ENCODE measurements at places on chromosomes 2 and 18. TPM values are rescaled to one million over a fixed set of nuclear protein-coding genes. Genes with fewer than 3 reads are reported as not detected.
A peak's percentile ranks its signal among the peaks of the same experiment; 100 is the strongest.

HOXD11 gene
- not detected for polyA plus RNA-seq

SLC9A4 gene
- not detected for polyA plus RNA-seq

CCDC148 gene
- 0.13 TPM for polyA plus RNA-seq

FZD7 gene
- 2.4 TPM for polyA plus RNA-seq

ZNF142 gene
- 4.5 TPM for polyA plus RNA-seq

CCDC102B gene
- polyA plus RNA-seq = 0.25 TPM

ADD2 gene
- not detected for polyA plus RNA-seq

DQX1 gene
- 10.2 TPM for polyA plus RNA-seq

LDLRAD4 gene
- not detected for polyA plus RNA-seq

GRCh38 chr2:162074928-162075688, 1.1 kb upstream of the DPP4 start:
- no peaks in the 10 kb centered on the region for H3K27me3 ChIP-seq
- no peak overlapping the region for H3K27ac ChIP-seq
- no peaks in the 10 kb centered on the region for H3K36me3 ChIP-seq
- H3K4me1 ChIP-seq = peaks cover 12% of the 10 kb centered on the region
- DNase-seq = no peak

DNA sequence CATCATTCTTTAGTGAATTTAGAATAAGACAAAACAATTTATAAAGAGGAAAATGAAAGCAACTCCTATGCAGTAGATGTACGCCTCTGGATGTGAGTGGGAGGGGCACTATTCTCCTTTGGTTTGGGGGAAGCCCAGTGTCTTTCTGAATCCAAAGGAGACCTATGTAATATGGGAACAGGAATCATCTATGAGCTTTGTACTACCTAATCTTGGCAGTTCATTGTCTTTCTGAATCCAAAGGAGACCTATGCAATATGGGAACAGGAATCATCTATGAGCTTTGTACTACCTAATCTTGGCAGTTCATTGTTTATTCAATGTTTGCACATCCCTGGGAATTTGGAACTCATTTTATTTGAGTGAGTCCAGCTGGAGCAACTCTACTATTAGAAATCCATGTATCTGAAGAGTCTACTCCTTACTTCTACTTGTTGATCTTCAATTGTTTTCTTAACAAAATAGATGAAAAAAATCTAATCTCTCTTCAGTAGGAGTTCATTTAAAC, 401.1 kb upstream of the LRATD1 start:
- H3K27me3 ChIP-seq = no peaks in the 10 kb centered on the region
- no peak overlapping the region for H3K27ac ChIP-seq
- H3K36me3 ChIP-seq = no peaks in the 10 kb centered on the region
- H3K4me1 ChIP-seq = no peaks in the 10 kb centered on the region
- H3K4me3 ChIP-seq = no peak overlapping the region
- DNase-seq = no peak

DNA sequence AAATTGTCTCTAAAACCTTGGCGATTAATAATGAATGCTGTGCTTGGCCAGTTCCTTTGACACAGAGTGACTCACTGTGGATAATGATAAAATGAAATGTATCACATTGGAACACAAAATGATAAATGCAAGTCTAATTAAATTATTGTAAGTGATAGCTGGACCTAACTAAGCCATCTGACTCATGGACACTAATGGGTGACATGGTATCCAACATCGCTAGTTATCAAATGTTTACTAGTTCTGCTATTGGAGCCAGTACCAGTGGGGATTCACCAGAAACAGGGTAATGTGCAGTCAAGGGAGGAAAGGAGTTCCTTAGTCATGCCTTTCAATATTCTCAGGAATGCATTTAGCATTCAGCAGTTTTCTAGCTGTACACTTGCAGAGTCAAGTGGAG, 736.3 kb upstream of the ACVR2A start:
- H3K27ac ChIP-seq = no peak overlapping the region
- H3K4me1 ChIP-seq = peaks cover 2% of the 10 kb centered on the region
- no peak for DNase-seq
- no peak overlapping the region for H3K4me3 ChIP-seq
- H3K36me3 ChIP-seq = no peaks in the 10 kb centered on the region

- no peak overlapping the region for H3K4me3 ChIP-seq
- no peak for DNase-seq
- no peak overlapping the region for H3K27ac ChIP-seq
- H3K27me3 ChIP-seq = no peaks in the 10 kb centered on the region
Observed at GRCh38 chr2:134408386-134408785, 154.5 kb downstream of the MGAT5 start.

- H3K4me3 ChIP-seq = no peak overlapping the region
- H3K4me1 ChIP-seq = peaks cover 18% of the 10 kb centered on the region
- DNase-seq = no peak
- H3K36me3 ChIP-seq = no peaks in the 10 kb centered on the region
- H3K27ac ChIP-seq = peak overlapping the region; percentile 68
- no peaks in the 10 kb centered on the region for H3K27me3 ChIP-seq
Observed at GRCh38 chr2:161077367-161078210, 82.6 kb upstream of the TANK start.

- H3K4me1 ChIP-seq = peaks cover 23% of the 10 kb centered on the region
- no peak overlapping the region for H3K4me3 ChIP-seq
- H3K27ac ChIP-seq = no peak overlapping the region
- H3K27me3 ChIP-seq = no peaks in the 10 kb centered on the region
- no peak for DNase-seq
Observed at GRCh38 chr18:12031846-12032245, 50.5 kb downstream of the IMPA2 start.

- no peaks in the 10 kb centered on the region for H3K27me3 ChIP-seq
- no peak overlapping the region for H3K27ac ChIP-seq
- no peak for DNase-seq
- H3K36me3 ChIP-seq = no peaks in the 10 kb centered on the region
- H3K4me1 ChIP-seq = peaks cover 9% of the 10 kb centered on the region
Observed at GRCh38 chr2:224966613-224967012, 75.7 kb downstream of the DOCK10 start.

DNA sequence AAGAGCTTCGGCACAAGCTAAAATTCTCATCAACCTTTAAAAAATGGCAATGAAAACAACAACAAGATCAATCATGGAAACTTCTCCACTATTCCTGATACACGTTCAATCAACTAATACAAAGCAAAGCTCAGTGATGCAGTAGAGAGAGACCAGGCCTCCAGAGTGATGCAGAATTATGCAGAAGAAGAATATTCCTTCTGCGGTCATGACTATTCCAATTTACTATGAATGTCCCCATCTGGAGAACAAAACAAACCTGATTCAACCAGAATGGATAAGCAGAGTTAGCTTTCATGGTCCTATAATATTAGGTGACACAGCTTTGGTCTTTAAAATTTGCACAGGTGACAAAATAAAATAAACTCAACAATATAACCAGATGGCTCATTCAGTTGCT, 12.5 kb upstream of the MBOAT2 start:
- no peaks in the 10 kb centered on the region for H3K36me3 ChIP-seq
- no peaks in the 10 kb centered on the region for H3K27me3 ChIP-seq
- no peak for DNase-seq
- H3K4me1 ChIP-seq = no peaks in the 10 kb centered on the region
- no peak overlapping the region for H3K4me3 ChIP-seq

DNA sequence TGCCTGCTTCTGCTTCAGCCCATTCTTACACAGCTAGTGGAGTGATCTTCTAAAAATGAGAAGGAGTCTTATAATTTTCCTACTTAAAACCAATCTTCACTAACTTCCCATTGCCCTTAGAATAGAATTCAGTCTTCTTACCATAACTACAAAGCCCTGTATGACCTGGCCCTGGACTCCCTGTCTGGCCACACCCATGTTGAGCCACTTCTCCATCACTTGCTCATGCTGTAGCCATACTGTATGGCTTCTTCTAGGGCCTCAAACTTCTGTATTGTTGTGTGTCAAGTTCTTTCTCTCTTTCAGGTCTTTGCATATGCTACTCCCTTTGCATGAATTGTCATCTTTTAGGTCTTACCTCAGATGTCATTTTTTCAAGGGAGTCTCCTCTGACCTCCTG, 11.2 kb downstream of the DGUOK start:
- H3K27me3 ChIP-seq = no peaks in the 10 kb centered on the region
- no peak overlapping the region for H3K4me3 ChIP-seq
- no peak for DNase-seq
- H3K4me1 ChIP-seq = peaks cover 70% of the 10 kb centered on the region
- peak overlapping the region; percentile 85 for H3K27ac ChIP-seq

DNA sequence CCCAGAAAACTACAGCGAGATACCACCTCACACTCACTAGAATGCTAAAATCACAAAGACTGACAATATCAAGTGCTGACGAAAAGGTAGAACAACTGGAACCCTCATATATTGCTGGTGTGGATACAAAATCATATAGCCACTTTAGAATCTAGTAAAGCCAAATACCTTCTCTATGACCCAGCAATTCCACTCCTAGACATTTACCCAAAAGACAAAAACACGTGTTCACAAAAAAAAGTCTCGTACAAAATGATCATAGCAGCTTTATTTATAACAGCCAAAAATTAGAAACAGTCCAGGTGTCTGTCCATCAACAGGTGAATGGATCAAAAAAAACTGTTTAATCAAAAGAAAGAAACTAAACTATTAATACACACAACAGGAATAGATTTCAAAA, 126.6 kb downstream of the ZFP36L2 start:
- no peak overlapping the region for H3K4me3 ChIP-seq
- no peak for DNase-seq
- no peak overlapping the region for H3K27ac ChIP-seq
- no peaks in the 10 kb centered on the region for H3K27me3 ChIP-seq
- H3K4me1 ChIP-seq = peaks cover 13% of the 10 kb centered on the region

GRCh38 chr2:237491515-237492118, 4.6 kb downstream of the MLPH start:
- no peak for DNase-seq
- no peak overlapping the region for H3K4me3 ChIP-seq
- H3K4me1 ChIP-seq = peaks cover 19% of the 10 kb centered on the region
- H3K36me3 ChIP-seq = no peaks in the 10 kb centered on the region
- no peak overlapping the region for H3K27ac ChIP-seq
- H3K27me3 ChIP-seq = peaks cover 23% of the 10 kb centered on the region

DNA sequence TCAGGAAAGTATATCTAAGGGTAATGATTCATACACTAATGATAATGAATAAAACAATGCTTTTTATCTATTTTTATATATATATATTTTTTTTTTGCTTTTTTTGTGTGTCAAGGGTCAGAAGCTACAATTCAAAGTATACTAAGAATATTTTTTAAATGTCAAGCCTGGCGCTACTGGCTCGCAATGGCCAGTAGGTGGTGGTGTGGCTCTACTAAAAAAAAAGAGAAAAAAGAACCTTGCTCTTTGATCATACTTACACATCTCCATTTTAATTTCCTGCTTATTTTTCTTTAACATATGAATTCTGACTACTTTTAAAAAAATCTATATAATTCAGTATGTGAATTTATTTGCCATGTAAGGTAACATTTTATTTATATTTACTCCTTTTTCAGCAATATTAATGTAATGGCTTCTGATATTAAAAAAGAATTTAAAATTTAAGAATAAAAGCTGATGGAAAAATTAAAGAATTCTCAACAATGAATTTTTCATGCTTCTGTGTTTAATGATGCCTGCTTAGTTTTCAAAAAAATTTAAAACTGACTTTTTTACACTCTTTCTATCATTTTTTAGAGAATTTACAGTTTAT, 232.9 kb downstream of the GULP1 start:
- H3K4me1 ChIP-seq = no peaks in the 10 kb centered on the region
- no peak for DNase-seq
- no peak overlapping the region for H3K4me3 ChIP-seq
- H3K27ac ChIP-seq = no peak overlapping the region
- no peaks in the 10 kb centered on the region for H3K27me3 ChIP-seq

DNA sequence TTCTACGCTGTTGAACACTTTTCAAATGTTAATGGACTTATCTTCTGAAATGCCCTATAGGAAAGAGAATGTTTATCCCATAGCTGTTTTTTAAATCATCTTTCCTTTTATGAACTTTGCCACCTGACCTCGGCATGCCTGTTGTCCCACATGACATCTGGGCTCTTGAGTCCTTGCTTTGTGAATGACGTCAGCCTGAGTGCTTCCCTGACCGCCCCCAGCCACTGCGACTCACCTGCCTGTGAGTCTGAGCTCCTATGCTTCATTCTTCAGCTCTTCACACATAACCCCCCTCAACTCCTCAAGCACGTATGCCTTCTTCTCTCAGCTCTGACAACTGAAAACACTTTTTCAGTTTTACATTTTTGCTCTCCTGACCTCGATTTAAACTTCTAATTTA, 166.8 kb downstream of the DCDC2C start:
- H3K27ac ChIP-seq = no peak overlapping the region
- no peak for DNase-seq
- H3K36me3 ChIP-seq = no peaks in the 10 kb centered on the region

DNA sequence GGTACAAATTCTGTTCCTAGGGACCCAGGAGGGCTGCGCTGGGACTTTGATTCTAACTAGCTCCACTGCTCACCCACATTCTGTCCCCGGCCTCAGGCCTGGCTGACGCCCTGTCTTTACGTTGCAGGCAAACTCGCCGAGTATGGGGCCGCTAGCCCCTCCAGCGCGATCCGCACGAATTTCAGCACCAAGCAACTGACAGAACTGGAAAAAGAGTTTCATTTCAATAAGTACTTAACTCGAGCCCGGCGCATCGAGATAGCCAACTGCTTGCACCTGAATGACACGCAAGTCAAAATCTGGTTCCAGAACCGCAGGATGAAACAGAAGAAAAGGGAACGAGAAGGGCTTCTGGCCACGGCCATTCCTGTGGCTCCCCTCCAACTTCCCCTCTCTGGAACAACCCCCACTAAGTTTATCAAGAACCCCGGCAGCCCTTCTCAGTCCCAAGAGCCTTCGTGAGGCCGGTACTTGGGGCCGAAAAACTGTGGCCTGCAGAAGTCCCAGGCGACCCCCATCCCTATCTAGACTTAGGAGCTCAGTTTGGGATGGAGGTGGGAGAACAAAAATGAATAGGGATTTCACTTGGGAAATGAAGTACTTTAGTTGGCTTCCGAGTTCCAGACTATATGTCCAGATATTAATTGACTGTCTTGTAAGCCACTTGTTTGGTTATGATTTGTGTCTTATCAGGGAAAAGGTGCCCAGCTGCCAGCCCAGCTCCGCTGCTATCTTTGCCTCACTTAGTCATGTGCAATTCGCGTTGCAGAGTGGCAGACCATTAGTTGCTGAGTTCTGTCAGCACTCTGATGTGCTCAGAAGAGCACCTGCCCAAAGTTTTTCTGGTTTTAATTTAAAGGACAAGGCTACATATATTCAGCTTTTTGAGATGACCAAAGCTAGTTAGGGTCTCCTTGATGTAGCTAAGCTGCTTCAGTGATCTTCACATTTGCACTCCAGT, 1.5 kb downstream of the HOXD1 start:
- peaks cover 60% of the 10 kb centered on the region for H3K27me3 ChIP-seq
- H3K36me3 ChIP-seq = no peaks in the 10 kb centered on the region
- H3K4me1 ChIP-seq = peaks cover 6% of the 10 kb centered on the region
- no peak overlapping the region for H3K27ac ChIP-seq
